ENCODE measurements at places on chromosomes 5 and 9.

DNA sequence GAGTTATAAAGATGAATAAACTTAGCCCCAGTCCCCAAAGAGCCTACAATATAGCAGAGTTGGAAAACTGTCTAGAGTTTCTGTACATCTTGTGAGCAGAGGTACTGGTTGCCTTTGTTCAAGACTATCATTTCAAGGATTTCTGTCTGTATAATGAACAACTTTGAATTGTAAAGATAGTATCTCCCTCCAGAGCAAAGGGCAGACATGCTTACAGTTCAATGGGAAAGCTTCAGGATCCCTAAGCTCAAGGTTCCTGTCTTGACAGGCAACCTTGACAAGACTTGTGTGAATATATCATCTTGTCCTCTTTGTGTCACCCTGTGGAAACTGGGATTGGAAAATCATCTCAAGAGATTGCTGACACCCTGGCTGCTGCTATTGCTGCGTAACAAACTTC is 242.8 kb upstream of the VLDLR start:
- no peak for DNase-seq

GRCh38 chr5:137596941-137597340 is 97.8 kb upstream of the SPOCK1 start:
- no peak for DNase-seq

GRCh38 chr9:114962809-114963208 is 32.4 kb upstream of the TNFSF8 start:
- DNase-seq = no peak

- no peak for DNase-seq
These were observed 280.6 kb downstream of the EBF1 start for GRCh38 chr5:158819095-158819494.

GRCh38 chr9:2704504-2704903 is 12.8 kb upstream of the KCNV2 start:
- DNase-seq = no peak

DNA sequence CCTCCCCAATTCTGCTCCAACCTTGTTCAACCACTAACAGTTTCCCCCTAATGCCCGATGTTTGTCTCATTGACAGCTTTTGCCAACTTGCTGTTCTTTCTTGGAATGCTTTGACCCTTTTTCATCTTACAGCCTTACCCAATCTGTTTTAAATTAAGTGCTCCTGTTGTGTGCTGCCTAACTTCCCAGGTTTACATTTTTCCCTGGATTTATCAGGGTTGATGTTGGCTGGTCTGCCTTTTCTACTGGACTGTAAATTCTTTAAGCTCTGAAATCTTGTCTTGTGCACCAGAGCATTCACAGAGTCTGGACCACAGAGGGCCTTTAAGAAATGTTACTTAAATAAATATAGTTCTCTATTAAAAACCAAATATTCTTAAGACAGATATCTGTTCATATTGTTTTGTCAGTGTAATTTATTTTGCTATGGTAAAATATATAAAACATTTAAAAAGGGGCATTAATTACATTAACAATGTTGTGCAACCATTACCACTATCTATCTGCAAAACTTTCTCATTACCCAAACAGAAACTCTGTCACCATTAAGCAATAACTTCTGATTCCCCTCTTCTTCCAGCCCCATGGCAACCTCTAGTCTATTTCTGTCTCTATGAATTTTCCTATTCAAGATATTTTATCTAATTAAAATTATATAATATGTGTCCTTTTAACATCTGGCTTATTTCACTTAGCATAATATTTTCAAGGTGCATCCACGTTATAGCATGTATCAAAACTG is 73.0 kb downstream of the OSTF1 start:
- no peak for DNase-seq

- DNase-seq = no peak
These were observed 18.2 kb downstream of the GLIS3 start for GRCh38 chr9:4281676-4282075.

- peak; percentile 56 for DNase-seq
These were observed 110.4 kb downstream of the NFIB start for GRCh38 chr9:14203356-14204056.

GRCh38 chr9:124758061-124758460 is 13.1 kb downstream of the NR6A1 start:
- DNase-seq = no peak

DNA sequence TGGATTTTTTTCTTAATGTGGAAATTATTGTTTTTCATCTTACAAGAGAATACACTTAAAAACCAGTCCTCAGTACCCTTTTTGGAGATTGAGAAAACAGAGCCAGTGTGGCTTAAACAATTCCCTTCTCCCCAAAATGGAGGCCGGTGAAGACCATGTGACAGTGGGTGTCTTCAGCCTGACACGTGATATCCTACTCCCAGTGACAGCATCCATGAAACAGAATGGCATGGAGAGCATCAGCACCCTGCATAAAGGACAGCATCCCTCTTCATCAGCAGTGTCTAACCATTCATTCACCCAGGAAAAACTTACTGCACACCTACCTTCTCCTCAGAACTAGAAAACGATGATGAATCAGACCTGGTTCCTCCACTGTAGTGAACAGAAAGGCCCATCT is 103.4 kb upstream of the RAI14 start:
- no peak for DNase-seq

DNA sequence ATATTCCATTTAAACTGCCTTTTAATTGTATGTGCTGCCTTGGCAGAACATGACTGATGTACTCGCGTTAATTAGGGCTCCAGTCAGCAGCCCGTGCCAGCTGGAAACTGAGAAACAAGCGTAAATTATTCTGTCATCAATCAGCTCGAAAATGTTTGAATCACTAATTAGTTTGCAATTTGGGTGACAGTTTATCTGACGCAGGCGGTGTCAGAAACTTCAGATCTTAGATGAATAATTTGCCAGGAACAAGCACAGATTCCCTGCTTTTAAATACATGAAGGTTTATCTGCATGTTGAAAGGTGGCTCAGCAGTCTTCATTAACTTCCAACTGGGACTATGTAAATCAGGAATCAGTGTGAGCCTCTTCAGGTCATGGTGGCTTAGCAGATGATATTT is 176.0 kb upstream of the TLE4 start:
- no peak for DNase-seq

DNA sequence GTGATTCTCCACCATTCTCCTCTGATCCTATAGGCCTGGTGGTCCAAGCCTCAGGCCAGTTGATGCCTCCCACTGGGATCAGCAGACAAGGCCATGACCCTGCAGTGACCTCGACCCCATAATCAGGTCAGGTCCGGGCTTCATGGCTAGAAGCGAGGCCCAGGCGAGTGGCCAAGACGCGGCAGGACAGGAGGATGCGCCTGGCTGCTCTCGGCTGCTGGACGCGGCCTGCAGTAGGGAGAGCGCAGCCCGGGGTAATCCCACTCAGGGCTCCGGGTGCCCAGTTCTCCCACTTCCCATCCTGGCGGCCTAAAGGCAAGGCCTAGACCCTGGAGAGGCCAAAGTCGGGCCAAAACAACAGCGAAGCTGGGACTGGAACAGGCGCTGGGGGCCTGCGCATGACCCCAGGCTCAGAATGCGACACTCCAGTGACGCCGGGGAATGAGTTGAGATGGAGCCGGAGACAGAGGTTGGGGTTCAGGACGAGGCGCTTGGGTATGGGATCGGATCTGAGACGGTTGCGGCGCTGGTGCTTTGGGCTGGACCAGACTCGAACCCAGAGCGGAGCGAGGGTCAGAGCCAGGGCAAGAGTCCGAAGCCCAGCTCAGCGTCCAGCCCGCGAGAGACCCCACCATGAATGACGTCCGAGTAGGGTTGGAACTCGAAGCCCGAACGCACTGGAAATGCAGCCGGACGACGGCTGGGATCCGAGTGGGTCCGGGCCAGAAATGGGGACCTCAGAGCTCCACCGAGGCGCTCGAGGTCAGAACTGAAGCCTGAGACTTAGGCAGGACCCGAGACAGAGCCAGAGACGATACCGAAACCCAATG is 3.2 kb downstream of the LHX6 start:
- DNase-seq = no peak

- peak; percentile 43 for DNase-seq
These were observed 32.7 kb downstream of the ATG10 start for GRCh38 chr5:82004511-82004910.

- DNase-seq = peak; percentile 13
These were observed 158.5 kb downstream of the SLIT3 start for GRCh38 chr5:169142264-169142970.

GRCh38 chr5:140205216-140205615 is 30.2 kb downstream of the CYSTM1 start:
- DNase-seq = no peak

DNA sequence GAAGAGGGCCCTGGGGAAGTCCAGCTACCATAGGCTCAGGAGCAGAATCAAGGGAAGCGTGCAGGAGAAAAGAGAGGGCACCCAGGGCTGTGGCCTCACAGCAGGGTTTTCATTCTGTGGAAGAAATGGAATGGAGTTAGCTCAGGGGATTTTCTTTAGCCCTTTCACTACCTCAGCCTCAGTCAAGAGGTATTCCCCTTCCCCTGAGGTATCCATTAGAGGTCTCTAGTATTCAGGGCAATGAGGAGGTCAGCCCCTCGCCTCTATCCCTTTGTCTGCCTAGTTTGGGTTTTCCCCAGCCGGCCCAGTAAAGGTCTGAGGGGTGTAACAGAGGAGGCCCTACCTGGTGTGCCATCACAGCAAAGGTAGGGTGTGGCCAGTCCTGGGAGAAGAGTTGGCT is 21.5 kb downstream of the GFRA3 start:
- no peak for DNase-seq

- no peak for DNase-seq
These were observed 17.1 kb downstream of the LRRC8A start for GRCh38 chr9:128898845-128899565.

DNA sequence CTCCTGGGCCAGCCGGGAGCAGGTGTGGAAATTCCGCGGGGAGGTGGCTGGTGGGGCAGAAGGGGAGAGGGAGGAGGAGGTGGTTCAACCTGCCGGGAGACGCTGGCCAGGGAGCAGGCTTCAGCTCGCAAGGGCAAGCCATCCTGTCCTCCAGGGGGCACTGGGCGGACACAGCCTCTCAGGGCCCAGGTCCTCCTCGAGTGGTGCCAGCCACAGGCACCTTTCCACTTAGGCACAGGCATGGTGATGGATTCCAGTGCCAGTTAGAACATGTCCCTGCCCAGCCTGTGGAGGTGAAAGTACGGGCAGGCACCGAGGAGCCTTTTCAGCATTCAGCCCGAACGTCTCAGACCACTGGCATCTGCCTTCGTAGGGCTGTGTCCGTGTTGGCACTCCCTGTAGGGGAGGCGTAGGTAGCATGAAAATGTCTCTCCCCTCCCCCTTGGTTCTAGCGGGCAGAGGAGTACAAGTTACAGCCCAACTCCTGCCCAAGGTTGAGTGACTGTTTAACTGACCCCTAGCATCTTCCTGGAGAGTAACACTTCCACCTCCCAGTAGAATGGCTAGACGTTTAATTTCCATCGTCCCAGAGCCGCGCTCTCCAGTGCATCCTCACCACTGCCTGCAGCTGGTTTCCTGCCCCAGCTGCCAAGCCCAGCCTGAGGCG is 48.9 kb downstream of the DAB2IP start:
- DNase-seq = peak; percentile 82

Data from Daoy (cell line).